ENCODE measurements at places on chromosomes 6 and 20.

DNA sequence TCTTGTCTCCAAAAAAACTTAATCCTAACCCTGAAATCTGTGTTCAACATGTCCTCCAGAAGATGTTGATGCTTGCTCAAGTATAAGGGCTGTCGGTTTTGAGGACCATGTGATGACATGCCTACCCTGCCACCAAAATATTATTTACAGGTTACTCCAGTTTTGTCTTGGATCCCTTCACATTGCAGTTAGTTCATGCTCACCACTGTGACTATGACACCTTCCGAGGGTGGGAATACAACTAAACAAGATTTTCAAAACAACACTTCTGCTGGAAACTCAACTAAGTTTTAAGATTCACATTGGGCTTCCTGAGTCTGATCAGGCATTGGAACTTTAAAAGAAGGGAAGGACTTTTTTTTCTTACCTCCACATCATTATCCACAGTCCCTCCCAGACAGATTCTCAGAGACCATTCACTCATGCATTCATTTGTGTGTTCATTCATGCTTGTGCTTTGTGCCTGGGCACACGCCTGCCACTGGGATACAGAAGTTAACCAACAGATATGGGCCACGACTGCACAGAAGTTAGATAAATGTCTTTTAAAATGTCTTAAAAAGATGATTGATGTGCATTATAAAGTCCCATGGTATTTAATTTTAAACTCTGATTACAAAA lies 118.7 kb upstream of the GJE1 start:
- no peak for DNase-seq

DNA sequence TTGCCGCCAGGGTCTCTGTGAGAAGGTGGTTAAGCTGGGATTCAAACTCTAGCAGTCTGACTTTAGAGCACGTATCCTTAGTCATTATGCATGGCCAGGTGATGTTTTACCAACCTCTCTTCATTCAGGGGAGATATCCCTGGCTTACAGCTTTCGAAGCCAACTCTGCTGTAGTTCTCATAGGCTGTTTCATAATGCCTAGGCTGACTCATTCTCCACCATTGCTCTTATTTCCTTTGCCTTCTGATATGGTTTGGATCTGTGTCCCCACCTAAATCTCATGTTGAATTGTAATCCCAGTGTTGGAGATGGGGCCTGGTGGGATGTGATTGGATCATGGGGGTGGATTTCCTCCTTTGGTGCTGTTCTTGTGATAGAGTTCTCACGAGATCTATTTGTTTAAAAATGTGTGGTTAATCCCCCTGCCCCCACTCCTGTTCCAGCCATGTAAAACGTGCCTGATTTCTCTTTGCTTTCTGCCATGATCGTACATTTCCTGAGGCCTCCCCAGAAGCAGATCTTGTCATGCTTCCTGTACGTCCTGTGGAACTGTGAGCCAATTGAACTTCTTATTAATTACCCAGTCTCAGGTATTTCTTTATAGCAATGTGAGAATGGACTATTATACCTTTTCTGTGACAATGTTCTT lies 94.6 kb upstream of the MAN1A1 start:
- no peak for DNase-seq

GRCh38 chr20:17969278-17969883 lies 563 bp downstream of the MGME1 start:
- no peak for DNase-seq

- no peak for DNase-seq
Measured at GRCh38 chr6:70282919-70283461, 19.9 kb downstream of the COL9A1 start.

DNA sequence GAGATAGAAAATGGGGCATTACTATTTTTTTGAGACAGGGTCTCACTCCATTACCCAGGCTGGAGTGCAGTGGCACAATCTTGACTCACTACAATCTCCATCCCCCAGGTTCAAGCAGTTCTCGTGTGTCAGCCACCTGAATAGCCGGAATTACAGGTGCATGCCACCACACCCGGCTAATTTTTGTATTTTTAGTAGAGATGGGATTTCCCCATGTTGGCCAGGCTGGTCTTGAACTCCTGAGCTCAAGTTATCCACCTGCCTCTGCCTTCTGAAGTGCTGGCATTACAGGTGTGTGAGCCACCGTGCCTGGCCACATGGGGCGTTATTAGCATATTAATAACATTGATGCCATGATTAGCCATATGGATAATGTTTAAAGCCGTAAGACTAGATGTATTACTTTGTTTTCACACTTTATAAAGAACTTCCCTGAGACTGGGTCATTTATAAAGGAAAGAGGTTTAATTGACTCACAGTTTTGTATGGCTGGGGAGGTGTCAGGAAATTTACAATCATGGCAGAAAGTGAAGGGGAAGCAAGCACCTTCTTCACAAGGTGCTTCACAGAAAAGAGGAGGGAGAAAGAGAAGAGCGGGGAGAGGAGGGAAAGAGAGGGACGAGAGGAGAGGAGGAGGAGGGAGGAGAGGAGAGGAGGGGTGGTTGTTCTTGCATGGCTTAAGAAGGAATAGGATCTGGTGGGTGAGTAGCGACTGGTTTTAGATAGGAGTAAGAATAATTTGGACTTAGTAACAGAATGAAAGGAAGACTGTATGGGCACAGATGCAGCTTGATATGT lies 51.9 kb downstream of the MYO6 start:
- DNase-seq, result no peak

GRCh38 chr6:16855460-16855859 lies 94.2 kb upstream of the ATXN1 start:
- no peak for DNase-seq

DNA sequence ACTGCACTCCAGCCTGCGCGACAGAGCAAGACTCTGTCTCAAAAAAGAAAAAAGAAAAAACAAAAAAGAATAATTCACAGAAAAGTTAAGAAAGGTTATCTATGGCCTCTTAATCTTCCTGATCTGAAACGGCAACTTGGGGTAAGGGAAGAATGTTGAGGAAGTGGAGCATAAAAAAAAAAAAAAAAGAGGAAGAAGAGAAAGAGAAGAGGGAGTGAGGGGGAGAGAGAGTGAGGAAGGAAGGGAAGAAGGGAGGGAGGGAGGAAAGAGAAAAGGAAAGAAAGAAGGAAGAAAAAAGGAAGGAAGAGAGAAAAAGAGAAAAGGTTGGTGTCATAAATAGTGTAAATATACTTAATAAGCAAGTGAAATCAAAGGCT lies 68.9 kb upstream of the NCOA3 start:
- DNase-seq, result no peak

- DNase-seq, result no peak
Measured at GRCh38 chr20:1304710-1305515, 24.0 kb downstream of the SDCBP2 start.

- DNase-seq, result no peak
Measured at GRCh38 chr6:139640921-139641320, 266.5 kb upstream of the CITED2 start.

DNA sequence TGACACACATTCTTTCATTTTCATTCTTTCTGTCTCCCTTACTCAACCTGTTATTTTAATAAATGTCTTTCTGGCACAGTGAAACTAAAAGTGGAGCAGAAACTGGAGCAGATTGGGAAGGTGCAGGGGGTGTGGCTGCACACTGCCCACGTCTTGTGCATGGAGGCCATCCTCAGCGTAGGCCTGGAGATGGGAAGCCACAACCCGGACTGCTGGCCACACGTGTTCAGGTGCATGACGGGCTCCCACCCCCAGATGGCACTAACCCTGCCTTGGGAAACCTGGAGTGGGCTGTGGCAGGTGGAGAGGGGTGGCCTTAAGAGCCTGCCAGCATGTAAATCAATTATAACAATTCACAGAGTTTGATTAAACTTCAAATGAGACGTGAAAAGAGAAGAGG lies 71.4 kb upstream of the PBOV1 start:
- no peak for DNase-seq

DNA sequence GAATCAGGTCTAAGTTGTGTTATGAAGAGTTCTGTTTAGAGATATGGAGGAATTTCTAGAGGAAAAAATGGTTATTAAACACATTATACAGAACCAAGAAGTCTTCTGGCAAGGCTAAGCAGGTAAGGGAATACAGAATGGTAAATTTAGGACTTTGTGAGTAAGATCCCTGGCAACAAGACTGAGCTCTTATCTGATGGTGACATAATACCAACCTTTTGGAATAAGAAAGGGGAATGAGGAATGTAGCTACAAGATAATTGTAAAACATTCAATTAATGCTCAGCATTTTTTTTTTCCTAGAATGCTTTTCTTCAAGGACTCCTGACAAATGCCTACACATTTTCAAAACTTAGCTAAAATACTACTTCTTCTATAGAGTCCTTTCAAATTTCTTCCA lies 51.8 kb downstream of the CYB5R4 start:
- DNase-seq, result no peak

DNA sequence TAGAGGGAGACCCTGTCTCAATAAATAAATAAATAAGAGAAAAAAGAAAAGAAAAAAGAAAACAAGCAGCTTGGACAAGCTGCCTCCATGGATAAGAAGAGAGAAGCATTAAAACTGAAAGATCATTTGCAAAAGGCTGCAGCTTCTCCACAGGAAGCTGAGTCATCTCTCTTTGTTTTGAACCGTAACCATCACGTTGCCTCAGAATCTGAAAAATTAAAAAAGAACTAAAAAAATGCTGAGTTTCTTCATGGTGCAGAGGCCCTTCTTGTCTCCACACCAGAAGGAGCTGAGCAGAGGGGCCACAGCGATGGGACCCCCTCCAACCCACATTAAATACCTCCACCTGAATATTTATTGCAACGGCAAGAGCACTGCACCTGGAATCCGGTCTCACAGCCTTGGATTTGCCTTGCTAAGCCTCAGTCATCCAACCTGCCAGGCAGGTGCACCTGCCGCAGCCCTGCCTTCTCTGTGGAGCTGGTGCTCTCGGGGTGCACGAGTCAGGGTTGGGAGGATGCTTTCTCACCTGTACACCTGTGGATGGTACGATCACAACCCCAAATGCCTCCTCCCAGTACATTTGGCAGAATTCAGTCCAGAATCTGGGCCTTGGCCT lies 28.1 kb downstream of the TOX2 start:
- DNase-seq, result no peak

GRCh38 chr6:73074175-73074574 lies 151.1 kb downstream of the KHDC1L start:
- no peak for DNase-seq

- DNase-seq, result no peak
Measured at GRCh38 chr6:1285956-1286355, 25.9 kb upstream of the FOXQ1 start.

GRCh38 chr6:70285201-70285600 lies 17.7 kb downstream of the COL9A1 start:
- no peak for DNase-seq

GRCh38 chr6:110446405-110446804 lies 30.0 kb downstream of the SLC22A16 start:
- DNase-seq, result no peak

DNA sequence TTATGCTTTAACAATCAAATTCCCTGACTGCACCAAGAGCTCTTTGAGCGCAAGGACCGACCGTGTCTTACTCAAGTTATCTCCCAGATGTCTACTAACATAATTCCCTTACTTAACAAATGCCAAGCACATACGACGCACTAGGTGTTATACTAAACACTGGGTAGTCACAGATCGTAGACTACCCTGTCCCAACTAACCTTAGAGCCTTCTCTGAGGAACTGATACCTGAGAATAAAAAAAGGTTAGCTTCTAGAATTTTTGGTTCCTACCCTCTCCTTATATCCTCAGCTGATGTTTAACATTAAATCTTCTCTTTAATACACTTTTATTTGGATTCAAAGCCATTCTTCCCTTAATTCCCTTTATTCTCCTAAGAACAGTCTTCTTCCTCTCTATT lies 38.5 kb downstream of the EPB41L2 start:
- DNase-seq, result no peak

GRCh38 chr20:36036688-36037087 lies 68.3 kb downstream of the CNBD2 start:
- no peak for DNase-seq

DNA sequence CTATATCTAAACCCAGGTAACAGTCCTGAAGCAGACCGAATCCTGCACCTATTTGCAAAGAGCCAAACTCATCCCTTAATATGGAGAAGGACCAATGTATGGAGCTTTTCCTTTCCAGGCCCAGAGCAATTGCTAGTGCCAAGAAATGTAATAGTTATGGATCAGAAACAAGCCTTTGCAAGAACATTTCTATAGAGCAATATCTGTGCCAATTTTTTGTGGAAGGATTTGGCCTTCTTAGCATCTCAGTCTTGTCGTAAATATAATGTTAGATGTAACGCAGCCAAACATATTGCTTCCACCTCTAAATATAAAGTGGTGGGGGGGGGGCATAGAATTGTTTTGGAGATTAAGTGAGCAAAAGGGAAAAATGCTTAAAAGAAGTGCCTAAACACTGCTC lies 2.7 kb downstream of the KIAA0408 start:
- DNase-seq, result no peak

All from stimulated activated CD8-positive, alpha-beta memory T cell treated with anti-CD3 and anti-CD28 coated beads, Interleukin-4, amount 100 ng/mL, for 24 hours (primary cell).